ENCODE measurements at places on chromosomes 11 and 22.

DNA sequence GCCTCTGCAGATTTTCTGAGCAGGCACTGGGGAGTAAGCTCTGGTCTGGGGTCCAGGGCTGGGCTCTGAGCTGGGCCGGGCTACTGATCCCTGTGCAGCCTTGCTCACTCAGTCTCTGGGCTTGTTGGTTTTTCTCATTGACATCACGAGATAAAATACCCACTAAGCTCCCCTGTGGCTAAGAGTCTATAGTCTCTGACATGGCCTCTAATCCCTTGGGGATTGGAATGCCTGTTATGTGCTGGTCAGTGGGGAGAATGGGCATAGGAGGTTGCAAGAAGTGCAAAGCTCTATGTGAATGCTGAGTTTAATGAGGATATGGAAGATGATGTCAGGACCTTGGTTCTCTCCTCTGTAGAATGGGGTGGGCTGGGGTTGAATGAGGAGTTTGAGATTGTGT, 23.3 kb downstream of the ELF5 start:
- no peak for DNase-seq

DNA sequence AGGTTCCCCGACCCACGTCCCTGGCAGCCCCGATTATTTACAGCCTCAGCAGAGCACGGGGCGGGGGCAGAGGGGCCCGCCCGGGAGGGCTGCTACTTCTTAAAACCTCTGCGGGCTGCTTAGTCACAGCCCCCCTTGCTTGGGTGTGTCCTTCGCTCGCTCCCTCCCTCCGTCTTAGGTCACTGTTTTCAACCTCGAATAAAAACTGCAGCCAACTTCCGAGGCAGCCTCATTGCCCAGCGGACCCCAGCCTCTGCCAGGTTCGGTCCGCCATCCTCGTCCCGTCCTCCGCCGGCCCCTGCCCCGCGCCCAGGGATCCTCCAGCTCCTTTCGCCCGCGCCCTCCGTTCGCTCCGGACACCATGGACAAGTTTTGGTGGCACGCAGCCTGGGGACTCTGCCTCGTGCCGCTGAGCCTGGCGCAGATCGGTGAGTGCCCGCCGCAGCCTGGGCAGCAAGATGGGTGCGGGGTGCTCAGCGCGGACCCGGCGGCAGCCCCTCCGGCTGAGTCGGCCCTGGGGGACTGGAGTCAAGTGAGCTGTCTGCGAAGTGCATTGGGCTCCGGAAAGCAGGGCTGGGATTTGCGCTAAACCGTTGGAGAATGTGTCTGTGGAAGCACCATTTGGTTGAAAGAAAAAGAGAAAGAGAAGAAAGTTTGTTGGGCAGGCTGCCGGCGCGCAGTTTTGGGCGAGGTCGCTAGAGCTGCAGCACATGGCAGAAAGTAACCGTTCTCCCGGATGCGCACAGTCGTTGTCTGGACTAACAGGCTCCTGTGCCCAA, at the start of gene CD44:
Gene CD44 (plus strand): TSS at position 229 of the 779 bp plus-strand sequence. CDS start 133 bp downstream, at position 362.
- DNase-seq: peak; percentile 66

- DNase-seq: no peak
Measured at GRCh38 chr11:860234-861104, 17.8 kb downstream of the TSPAN4 start.

DNA sequence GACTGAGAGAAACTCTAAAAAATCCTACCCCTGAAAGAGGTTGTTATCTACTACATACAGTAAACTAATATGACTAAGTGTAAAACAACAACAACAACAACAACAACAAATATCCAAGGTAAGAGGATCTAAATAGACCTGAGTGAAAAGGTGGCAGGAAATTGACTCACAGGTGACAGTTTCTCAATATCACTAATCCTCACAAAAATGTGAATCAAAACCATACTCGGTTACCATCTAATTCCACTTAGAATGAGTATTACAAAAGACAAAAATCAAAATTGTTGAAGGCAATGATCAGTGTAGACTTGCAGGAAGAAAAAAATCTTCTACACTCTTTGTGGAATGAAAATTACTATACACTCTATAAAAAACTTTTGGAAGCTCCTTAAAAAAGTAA, 17.5 kb downstream of the RGL4 start:
- DNase-seq: no peak

- no peak for DNase-seq
Measured at GRCh38 chr22:26898946-26899605, 241.7 kb downstream of the MIAT start.

DNA sequence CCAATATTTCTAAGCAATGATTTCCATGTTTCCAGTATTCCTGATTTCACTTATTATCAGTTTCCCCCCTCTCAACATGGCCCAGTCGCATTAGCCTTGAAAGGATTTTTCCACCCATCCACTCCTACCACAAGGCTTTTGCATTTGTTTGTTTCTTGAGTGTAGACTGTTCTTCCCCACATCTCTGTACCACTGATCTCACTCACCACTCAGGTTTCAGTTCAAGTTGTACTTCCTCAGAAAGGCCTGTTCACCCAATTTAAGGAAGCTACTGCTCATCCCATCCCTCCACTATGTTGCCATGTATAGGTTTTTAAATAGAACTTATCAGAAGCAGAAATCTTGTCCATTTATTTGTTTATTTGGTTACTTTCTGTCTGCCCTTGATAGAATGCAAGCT, 472.3 kb downstream of the FAM181B start:
- no peak for DNase-seq

GRCh38 chr11:132858223-132858622, 674.1 kb downstream of the OPCML start:
- no peak for DNase-seq

DNA sequence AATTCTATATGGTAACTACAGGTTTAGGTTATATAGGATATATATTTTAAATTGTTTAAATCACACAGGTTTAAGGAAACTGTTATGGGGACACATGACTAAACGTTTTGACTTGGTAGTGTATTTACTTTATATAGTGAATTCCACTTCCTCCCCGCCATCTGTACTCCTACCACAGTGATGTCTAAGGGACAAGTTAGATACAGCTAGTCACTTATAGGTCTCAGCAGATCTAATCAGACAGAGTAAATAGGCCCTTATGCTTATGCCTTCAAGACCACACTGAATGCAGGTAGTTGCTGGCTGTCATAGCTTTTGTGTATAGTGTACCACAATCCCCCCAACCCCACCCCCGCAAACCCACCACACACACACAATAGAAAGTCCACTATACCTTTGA, 8.2 kb downstream of the SESN3 start:
- DNase-seq: no peak

DNA sequence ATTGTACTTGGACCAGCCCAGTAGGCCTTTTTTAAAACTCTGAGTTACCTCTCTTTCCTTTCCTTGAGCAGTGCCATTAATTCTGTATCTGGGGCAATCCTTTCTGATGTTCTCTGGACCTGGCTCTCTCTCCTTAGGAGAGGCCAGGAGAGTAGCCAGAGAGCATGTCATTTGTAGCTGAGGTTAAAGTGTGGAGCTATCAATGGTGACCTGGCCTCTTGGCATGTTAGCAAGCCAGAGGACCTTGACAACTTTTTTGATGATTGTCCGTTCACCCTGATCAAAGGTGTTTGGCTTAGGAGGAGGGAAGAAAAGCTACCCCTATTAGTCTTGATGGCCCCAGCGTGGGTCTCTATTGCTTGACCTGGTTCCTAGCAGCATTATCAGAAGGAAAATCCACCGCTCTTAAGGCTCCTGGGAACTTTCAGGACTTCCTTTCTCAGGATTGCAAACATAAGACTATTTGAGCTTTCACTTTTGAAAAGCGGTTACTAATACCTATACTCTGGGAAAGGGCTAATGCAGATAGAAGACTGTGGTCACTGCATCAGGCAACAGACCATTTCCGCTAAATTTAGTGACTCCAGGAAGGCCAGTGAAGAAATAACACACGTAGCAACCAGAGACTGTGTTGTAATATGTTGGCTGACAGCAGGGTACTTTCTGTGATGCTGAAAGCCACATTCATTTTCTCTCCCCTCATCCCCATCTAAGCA, 18.2 kb downstream of the LIMK2 start:
- no peak for DNase-seq

DNA sequence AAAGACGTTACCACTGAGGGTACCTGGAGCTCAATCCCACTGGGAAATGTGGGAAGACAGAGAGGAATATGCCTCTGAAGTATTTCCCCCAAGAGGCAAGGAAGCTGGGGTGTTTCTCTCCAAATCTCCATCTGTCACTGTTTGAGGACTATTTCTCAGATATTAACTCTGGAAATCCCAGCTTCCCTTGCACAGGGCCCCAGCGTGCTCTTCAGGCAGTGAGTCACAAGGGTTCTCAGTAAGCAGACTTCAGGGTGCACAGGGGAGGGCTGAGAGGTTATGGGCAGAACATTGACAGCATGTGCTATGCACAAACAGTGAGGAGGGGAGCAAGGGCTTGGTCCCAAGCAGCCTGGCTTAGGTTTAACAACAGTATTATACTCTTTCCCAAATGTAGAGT, 60.9 kb upstream of the EED start:
- DNase-seq: no peak

DNA sequence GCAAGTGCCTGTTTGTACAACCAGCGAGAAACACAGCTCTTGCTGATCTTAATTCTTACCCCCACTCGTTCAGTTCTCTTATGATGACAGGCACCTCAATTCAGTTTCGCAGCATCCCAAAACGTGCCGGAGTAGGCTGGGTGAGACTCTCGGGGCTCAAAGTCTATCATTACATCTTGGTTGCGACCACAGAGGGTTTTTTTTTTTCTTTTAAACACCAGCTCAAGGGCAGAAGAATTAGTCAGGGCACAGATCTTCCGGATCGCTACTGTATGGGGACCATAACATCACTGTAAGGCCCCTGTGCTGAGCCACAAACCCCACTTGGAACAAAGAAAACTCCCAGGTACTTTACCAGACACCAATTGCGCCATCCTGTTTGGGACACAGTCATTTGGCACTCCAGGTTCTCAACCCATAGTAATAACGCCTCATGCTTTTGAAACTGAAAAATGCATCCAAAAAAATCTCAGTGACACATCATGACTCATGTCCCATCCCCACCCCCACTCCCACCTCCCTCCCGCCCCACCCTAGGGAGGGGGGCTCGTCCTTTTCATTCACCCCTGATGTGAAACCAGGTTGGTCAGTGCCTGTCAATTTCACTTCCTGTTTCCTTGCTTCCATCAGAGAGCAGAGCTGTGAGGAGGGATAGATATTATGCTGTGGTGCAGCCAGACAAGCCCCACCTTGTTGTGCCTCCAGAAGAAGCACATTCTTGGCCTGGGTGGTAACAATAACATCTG, 41.0 kb upstream of the CD5 start:
- DNase-seq: no peak

GRCh38 chr11:120642196-120642894, 130.8 kb downstream of the GRIK4 start:
- DNase-seq: no peak

GRCh38 chr22:36220451-36220921, 18.8 kb downstream of the APOL2 start:
- no peak for DNase-seq

DNA sequence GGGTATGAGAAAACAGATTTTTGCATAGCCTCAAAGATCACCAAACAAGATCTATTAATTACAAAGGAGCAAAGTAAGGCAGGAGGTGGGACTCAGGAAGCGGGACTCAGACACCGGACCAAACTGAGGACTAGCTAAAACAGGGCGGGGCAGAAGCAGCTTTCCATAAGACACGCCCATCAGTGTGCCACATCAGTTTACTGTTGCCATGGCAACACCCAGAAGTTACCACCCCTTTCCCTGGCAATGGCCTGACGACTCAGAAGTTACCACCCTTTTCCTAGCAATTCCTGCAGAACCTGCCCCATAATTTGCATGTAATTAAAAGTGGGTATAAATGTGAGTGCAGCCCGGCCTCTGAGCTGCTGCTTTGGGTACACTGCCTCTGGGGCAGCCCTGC, 173.9 kb downstream of the SHANK2 start:
- no peak for DNase-seq
